ENCODE measurements at places on chromosomes 5 and 9.

- no peak for DNase-seq
These were observed 70.5 kb downstream of the SECISBP2 start for GRCh38 chr9:89388868-89389177.

DNA sequence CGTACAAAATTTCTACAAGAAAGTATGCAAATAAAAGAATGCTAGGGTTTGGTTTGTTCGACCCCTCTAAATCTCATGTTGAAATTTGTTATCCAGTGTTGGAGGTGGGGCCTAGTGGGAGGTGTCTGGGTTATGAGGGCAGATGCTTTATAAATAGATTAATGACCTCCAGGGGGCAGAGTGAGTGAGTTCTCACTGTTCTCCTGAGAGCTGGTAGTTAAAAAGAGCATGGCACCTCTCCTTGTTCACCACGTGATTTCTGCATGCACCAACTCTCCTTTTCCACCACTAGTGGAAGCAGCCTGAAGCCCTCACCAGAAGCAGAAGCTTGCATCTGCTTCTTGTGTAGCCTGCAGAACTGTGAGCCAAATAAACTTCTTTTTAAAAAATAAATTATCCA, 50.4 kb upstream of the FAM170A start:
- DNase-seq = peak; percentile 34

DNA sequence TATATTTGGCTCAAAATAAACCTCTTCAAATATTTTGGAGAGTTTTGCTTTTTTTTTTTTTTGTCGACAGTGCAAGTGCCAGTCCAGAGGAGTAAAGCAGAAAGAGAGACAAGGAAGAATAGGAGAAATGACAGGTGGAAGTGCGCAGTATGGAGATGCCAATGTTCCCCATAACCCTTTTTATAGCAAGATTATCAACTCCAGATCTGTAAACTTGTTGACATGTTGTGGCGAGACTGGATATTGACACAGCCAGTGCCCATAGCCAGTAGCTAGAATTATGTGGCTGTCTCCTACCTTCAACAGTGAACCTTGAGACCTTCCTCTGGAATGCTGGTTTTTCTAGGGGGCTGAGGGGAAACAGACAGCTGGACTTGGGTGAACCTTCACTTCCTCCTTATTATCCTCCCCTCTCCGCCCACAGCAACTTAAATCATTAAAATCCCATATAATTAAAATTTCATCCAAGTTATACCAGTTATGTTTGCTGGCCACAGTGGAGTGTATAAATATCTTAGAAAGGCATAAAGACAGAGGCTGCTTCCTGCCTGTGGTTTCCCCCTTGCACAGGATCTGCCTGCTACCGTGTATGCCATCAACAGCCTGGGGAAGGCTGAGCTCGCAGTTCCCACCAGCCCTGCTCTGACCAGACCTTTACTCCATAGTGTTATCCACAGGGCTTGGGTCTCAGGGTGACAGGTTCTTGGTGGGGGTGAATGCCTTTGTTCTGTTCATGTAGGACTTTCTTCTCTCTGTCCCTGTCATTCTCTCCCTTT, 112.3 kb upstream of the ANKH start:
- no peak for DNase-seq

DNA sequence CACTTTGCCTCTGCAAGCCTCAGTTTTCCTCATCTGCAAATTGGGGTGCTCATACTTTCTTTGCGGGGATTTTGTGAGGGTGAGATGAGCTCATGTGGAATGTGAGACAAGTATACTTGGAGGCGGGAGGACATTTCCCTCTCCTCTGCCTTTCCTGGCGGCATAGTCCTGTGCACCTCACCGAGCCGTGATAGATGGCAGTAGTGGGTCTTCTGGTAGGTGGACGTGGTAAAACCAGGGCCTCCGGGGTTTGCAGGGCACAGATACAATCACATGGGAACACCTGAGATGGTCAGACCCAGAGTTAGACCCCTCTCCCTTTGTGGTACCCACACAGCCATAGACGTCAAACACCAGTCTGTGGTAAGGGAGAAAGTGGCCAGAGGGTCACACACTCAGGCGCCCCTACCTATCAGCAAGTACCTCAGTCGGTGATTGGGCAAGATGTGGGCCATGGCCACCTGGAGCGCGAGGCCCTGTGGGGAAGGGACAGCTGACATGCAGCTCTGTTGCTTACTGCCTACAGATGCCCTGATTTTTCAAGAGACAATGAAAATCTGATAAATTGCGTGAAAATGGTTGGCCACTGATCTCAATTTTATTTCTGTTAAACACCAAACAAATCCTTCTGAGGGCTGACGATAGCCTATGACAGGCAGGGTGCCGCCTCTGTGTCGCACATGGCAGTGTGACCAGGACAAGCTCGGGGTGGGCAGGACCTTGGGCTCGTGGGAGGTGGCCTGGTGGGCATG, 9.9 kb downstream of the ERGIC1 start:
- DNase-seq = no peak

- no peak for DNase-seq
These were observed 445.5 kb downstream of the MED10 start for GRCh38 chr5:5932824-5933223.

- peak; percentile 7 for DNase-seq
These were observed 43.9 kb downstream of the MAP1B start for GRCh38 chr5:72151169-72151568.

- no peak for DNase-seq
These were observed 92.5 kb downstream of the ROR2 start for GRCh38 chr9:91857291-91858212.

- DNase-seq = peak; percentile 80
These were observed 24.4 kb upstream of the AKNA start for GRCh38 chr9:114412048-114412683.

DNA sequence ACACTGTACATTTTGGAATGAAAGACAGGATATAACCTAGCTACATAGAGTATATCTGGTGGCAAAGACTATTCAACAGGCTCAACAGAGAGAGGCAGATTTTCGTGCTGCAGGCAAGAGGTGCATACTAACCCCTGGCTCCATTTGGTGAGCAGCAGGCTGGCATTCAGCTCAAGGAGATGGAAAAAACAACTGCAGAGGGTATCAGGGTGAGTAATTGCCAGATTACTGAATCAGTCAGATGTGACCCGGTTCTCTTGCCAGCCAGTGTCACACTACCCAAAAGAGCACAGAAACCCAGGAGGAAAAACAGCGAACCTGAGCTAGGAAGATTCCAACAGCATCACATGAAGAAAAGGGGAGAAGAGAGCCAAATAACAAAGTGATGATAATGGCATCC, 130.4 kb upstream of the PRLR start:
- DNase-seq = peak; percentile 48

- DNase-seq = no peak
These were observed 3.3 kb downstream of the MUSK start for GRCh38 chr9:110671849-110672248.

- DNase-seq = no peak
These were observed 153.2 kb upstream of the MVB12B start for GRCh38 chr9:126173401-126173800.

DNA sequence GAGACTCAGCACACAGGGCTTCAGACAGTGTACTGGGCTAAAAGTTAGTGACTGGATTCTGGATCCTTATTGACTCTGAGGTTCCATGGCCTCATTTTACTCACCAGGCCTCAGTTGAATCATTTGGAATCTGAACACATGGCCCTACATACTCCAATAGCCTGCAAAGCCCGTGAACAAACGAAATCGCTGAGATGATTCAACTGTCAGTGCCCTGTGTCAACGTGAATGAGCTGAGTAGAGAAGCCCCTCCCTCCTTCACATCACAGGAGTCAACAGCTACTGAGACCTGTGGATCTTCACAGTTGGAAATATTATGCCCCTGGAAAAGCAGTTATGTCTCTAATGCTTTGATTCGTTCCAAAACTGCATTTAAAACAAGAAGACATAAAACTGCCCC, 429.3 kb downstream of the GADD45G start:
- no peak for DNase-seq

- DNase-seq = no peak
These were observed 8.4 kb upstream of the NDST1 start for GRCh38 chr5:150499437-150499956.

DNA sequence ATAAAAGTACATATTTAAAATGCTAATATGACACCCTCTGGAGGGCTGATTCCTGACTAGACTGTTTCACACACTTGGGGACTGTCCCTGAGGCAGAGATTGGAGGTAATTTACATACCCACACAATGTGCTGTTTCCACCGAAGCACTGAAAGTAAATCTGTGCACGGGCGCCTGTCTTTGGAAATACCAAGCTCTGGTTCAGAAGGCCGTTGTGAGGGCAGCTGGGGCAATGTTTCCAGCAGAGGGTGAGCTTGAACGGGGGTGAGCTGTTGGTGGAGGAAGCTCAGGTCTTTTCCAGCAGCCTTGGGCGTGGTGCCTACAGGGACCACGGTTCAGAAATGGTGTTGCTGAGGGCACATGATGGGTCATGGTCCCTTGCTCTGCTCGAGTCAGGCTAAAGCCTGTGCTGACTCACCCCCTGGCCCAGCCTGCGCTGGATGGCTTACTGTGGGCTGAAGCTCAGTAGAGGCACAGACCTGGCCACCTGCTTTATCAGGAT, 25.8 kb upstream of the HMCN2 start:
- no peak for DNase-seq

GRCh38 chr5:10892147-10892910, 131.3 kb upstream of the DAP start:
- no peak for DNase-seq

GRCh38 chr9:20884985-20885593, 146.4 kb downstream of the HACD4 start:
- DNase-seq = peak; percentile 7

DNA sequence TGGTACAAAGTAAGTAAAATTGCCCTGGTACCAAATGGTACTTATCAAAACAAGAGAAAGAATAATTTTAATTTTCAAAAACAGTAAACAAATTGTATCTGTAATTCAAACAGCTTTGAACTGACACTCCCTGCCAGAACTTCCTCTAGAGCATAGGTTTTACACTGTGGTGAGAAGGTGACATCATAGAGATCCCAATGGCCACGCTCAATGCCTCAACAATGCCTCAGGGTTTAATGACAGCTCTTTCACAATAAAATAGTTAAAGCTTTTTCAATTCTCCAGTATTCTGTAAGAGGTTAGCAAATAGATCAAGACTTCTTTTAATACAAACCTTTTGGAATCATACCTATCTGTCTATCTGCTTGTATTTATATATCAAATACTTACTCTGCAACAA, 437.1 kb downstream of the PRR16 start:
- DNase-seq = no peak

GRCh38 chr9:82062245-82062644, 73.7 kb downstream of the SPATA31D1 start:
- no peak for DNase-seq

GRCh38 chr9:95719354-95719753, 156.1 kb upstream of the ERCC6L2 start:
- no peak for DNase-seq

GRCh38 chr9:135907006-135907430, 328 bp downstream of the CAMSAP1 start:
- no peak for DNase-seq

DNA sequence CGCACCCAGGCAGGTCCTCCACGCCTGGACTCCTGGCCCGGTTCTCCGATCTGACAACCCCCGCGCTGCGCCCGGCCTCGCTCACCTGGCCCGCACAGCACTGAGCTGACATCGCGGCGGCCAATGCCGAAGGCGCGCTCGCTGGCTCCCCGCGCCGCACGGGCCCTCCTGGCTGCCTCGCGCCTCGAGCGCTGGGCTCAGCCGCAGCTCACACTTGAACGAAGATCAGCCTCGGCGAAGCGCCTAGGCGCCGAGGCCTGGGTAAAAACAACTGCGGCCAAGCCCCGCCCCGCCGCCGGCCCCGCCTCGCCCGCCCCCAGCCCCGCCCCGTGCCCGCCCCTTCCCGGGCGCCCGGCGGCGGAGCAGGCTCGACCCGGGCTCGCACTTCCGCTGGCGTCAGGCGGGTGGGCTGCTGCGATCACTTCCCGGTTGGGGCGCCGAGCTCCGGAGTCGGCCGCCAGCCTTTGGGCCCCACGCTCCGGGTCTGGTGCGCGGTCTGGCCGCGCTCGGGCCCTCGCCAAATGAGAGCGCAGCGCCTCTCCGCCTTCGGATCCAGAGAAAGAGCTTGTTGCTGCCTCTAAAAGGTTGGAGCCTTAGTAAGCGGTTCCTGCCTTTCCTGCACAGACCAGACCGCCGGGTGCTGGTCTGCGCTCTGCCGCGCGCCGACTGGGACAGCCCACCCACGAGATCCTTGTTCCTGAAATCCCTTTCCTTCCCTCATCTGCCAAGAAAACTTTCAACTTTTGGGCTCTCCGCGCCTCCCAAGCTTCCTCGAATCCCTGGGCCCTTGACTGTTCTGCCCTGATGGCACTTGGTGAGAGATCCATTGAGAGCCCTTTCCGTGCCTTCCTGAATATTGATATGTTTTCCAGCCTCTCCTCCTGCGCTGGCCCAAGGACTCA, at the start of gene SERINC5:
TSS of gene SERINC5 (minus strand) at position 238 of the 902 bp plus-strand sequence. CDS start at position 112, 126 bp downstream.
- peak; percentile 23 for DNase-seq

DNA sequence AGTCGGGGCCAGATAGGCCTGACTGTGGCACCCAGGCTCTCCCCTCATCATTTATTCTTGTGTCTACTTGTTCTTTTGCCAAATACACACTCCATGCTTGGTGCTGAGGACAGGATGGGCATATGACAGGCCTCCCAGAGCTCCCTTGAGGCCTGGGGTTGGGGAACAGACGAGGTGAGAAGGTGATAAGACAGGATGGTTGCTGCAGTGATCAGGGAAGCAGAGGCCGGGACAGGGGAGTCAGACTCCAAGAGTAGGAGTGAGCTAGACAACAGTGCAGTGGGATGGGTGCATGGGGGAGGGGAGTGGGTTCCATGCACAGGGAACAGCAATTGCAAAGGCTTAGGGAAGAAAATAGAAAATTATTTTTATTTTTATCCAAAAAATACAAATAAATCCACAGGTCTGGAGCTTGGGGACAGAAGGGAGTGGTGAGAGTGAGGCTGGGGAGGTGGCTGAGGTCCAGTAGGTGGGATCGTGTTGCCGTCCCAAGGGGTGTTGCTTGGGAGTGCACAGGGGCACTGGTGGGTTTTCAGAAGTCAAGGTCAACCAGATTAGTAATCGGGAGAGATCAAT, 3.4 kb upstream of the AMBP start:
- no peak for DNase-seq

DNA sequence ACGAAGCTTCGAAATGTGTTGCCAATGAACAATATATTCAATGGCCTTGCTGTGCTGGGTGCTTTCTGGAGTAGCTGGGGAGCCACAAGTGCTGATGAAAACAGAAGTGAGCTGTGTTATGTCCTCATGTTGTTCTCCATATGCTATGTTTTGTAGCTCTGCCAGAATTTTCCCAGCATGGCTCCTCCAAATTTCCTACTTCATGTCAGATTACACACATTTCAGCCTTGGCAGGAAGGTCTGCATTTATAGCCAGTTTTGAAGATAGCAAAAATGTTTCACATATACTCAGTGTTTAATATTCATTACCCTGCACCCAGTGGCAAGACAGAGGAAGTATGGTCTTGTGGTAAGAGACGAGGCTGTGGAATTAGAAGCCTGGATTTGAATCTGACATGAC, 22.6 kb upstream of the NMUR2 start:
- DNase-seq = peak; percentile 1

All from NCI-H2171 treated with DMSO at 0.1 percent for 48 hours (cell line).